Right cardiac atrium (tissue), 5 donors: ENCODE measurements at places on chromosomes 5 and 9. TPM values are rescaled to one million over a fixed set of nuclear protein-coding genes. Genes with fewer than 3 reads are reported as not detected.

The LRSAM1 gene
- total RNA-seq = 23.2 TPM

GRCh38 chr5:73135429-73136054, 15.2 kb downstream of the TMEM171 start:
- no peak for DNase-seq

The OR1N1 gene
- not detected for total RNA-seq

The IFNA2 gene
- not detected for total RNA-seq

The CTXN3 gene
- not detected for total RNA-seq

- DNase-seq = peak; percentile 76
Observed at GRCh38 chr5:127029581-127030258, 638 bp downstream of the MARCHF3 start.

- DNase-seq = no peak
Observed at GRCh38 chr9:86955042-86955441, 7.7 kb upstream of the GAS1 start.

The NDST1 gene
- 54.9 TPM for total RNA-seq

DNA sequence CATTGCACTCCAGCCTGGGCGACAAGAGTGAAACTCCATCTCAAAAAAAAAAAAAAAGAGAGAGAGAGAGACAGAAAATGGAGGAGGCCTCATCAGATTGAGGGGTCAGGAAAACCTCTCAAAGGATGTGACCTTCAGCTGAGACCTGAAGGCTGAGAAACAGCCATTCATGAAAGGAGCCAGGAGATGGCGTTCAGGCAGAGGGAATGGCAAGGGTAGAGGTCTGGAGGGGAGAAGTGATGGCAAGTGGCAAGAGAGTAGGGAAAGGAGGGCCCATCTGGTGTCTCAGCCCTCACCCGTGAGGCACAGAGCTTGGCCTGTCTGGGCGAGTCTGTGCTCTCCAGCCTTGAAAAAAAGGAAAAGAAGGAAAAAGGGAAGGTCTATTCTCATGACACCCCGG, 17.0 kb downstream of the CAMK2A start:
- DNase-seq = no peak

DNA sequence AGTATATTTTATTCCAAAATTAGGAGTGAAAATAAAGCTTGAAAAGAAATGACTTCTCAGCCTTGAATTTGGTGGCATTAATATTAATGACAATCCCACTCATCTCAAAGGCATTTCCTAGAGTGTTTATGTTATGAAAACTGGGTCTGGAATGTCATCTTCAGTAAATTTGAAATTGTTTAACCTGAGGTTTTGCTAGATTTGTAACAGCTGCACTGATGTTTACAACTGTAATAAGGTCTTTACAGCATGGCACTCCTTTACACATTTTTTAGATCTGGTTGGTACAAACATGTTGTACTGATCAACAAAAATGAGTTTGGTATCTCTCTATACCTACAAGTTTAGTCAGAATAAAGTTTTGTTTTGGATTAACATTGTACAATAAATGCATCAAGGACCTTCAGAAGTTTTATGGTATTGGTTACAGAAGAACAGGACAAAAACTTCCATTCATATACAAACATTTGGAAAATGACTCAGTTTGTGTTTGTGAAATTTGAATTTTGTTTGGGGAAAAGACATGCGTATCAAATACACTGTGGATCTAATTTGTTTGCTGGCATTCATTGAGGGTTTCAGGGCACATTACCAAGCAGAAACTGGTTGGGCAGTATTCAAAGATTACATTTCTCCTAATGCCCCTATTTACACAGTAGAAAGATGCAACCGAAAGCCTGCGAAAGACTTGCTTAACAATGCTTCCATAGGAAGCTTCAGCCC, 11.6 kb downstream of the FANCC start:
- no peak for DNase-seq

GRCh38 chr9:90981726-90982125, 180.1 kb downstream of the SYK start:
- no peak for DNase-seq
